ENCODE measurements at places on chromosomes 4 and X.
A peak's percentile ranks its signal among the peaks of the same experiment; 100 is the strongest.

- ATAC-seq, result no peak
These were observed 78.7 kb upstream of the CBLL2 start for GRCh38 chrX:22193851-22194659.

- ATAC-seq, result peak; percentile 50
These were observed 26.7 kb downstream of the FAM156B start for GRCh38 chrX:52923781-52924241.

DNA sequence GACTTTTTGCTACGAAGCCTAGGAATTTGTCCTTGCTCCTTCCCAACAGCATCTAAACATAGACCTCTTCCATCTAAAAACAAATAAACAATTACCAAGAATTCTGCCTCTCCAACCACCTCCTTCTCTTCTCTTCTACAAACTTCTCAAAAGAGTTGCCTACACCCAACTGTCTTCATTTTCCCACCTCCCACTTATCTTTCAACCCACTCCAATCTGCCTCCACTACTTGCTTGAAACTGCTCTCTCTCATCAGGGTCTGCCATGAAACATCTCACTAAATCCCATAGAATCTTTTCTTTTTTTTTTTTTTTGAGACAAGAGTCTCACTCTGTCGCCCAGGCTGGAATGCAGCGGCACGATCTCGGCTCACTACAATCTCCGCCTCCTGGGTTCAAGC lies 902 bp upstream of the FGD1 start:
- ATAC-seq, result no peak

GRCh38 chrX:30270639-30271038 lies 23.7 kb downstream of the MAGEB1 start:
- ATAC-seq, result no peak

DNA sequence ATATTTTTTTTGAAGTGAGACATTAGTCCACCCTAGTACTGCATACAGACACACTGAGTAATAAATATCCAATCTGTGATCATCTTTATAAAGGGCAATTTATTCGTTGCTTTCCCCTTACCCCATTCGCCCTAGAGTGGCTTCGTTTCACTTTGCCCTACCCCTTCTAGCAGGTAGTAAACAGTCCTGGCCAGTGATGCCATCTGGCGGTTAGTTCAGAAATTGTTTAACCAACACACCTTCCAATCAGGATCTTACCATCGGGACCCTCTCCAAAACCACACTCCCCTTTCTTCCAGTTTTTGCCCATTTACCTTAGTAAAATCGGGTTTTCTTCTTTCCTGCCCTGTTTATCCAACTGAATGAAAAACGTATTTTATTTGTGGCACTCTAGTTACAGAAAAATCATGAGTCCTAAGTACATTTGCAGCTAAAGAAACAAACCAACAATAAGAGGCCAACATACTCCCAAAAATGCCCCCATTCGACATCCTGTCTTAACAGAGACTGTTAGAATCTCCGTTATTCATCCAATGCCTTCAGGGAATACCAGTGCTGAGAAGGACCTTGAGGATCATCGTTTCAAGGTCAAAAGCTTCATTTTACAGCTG lies 2.2 kb downstream of the PPA2 start:
- peak; percentile 50 for ATAC-seq

DNA sequence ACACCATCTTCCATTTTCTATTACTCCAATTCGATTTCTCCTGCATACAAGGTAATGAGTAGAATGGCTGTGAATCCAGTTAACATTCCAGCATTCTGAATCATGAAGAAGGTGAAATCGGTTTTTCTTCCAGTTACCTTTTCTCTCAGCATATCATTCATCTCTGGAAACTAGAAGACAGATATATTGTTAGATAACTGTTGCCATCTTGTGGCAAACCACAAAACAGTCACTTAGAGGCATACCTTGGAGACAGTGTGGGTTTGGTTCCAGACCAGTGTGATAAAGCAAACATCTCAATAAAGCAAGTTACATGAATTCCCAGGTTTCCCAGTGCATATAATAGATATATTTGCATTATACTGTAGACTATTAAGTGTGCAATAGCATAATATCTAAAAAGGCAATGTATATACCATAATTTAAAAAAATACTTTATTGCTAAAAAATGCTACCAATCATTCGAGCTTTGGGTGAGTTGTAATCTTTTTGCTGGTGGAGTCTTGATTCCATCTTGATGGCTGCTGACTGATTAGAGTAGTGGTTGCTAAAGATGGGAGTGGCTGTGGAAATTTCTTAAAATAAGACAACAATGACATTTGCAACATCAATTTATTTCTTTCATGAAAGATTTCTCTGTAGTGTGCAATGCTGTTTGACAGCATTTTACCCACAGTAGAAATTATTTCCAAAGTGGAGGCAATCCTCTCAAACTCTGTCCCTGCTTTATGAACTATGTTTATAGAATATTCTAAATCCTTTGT lies 82.1 kb downstream of the SLC39A8 start:
- peak; percentile 78 for ATAC-seq
